Kidney capillary endothelial cell (primary cell): ENCODE measurements at places on chromosomes 12 and 14.

DNA sequence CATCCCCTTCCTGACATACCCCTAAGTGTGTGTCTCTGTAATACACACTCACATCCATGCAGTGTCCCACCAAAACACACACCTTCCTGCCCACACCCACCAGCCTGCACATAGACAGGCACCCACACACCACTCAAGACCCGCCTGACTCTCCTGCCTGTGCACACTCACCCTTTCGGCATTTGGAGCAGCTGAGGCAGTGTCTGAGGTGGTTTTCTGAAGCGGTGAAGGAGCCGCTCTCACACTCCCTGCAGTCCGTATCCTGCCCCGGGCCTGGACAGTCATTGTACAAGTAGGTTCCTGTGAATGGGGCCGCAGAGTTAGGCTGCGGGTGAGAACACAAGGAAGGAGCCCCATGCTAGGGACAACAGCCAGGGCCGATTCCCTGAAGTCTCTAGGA lies 8.3 kb downstream of the TNFRSF1A start:
- peak; percentile 41 for DNase-seq

DNA sequence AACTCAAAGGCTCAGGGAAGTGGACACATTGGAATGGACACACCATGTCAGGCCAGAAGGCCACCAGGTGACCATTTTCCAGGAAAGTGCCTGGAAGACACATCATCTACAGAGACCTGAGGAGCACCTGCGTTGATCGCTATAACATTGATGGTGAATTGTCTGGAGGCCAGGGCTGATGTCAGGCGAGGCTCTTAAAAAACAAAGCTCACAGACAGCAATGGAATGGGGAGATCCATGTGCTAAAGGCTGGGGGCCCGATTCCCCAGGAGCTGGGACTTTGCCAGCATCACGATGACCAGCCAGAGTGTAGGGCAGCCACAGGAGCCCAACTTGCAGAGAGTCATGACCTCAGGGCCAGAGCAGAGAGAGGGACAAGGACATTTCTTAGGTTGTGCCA lies 30.3 kb downstream of the DIO3 start:
- no peak for DNase-seq

DNA sequence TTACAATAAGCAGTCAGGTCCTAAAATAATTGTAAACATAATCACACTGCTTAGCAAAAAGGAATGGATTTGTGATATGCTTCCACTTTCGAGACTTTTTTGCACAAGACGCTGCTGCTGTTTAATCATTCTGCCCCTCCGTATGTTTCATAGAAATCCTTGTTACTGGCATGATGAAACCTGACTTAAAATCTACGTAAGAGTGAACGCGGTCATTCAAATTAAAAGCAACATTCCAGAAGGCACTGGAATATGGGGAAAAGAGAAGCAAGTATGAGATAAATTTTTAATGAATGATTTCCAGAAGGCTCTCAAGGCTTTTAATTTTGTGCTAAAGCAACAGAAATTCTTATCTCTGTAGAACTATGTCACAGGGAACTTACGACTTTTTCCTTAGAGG lies 1.1 kb downstream of the CNIH1 start:
- no peak for DNase-seq

- no peak for DNase-seq
Measured at GRCh38 chr12:9741726-9742125, 8.8 kb upstream of the CLECL1 start.

DNA sequence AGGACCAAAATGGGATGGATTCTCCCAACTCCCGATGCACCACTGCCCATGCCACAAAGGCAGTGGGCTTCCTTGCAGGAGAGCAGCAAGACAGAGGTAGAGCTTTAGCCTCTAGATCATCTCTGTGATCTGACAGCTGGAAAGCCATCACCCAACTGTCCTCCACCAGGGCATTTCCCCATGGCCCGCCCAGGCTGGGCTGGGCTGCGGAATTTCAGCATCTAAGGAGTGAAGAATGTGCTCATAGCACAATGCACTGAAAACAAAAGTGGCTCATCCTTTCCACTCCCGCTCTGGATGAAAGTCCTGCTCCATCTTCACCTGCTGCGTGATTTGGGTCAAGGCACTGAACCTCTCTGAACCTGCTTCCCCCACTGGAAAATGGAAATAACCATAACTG lies 5.6 kb downstream of the SYNE3 start:
- DNase-seq: no peak

DNA sequence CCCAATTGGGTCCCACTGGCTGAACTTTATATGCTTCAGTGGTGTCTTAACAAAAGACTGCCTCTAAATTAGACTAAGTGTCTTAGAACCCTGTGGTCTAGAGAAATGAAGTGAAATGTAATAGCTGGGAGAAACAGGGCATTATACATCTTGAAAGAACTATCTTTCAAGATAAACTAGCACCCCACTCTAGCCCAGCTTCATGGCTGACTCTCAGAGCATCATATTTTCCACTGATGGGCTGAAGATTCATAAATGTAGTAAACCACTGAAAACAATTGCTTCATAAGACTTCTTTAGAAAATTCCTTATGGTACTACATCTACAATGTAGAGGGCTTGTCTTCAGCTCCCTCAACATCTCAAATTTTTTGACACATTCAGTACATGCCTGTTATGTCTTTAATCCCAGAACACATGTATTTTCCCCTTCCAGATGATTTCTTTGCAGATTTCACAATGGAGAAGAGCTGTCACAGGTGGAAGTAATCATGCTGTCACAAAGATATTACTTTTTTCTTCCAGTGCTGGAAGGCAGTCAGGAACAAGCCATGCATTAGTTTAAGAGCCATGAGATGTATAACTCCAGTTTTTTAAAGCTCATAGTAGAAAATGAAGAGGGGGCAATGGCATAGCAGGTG lies 48.5 kb downstream of the IFNG-AS1 start:
- DNase-seq: no peak

DNA sequence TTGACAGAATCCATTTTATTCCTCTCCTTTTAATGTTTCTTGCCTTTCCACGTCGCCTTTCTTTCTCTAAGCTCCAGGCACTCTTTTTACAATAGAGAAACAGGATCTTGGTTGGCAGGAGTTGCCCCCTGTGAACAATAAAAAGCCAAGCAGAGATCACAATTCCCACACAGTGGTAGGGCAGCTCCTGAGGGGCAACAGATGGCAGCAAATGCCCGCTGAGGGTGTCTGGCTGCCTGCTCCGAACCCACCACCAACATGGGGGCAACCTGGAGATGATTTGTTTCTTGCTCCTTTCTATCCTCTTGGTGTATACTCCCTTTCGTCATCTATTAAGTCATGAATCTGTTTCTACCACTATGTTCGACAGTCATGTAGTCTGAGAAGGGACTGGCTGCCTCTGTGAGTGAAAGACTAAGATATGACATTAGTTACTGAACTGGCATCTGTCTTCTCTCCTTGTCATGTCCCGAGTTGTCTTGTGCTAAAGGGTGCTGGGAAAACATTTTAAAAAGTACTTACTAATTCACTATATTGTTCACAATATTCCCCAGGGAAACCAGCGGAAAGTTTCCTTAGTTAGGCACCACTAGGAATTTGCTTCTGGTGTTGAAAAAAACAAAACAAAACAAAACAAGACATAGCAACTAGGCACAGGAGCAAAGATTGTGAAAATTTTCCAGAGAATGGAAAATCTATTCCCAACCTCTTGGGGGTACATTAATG lies 170.1 kb downstream of the STXBP6 start:
- DNase-seq: no peak

DNA sequence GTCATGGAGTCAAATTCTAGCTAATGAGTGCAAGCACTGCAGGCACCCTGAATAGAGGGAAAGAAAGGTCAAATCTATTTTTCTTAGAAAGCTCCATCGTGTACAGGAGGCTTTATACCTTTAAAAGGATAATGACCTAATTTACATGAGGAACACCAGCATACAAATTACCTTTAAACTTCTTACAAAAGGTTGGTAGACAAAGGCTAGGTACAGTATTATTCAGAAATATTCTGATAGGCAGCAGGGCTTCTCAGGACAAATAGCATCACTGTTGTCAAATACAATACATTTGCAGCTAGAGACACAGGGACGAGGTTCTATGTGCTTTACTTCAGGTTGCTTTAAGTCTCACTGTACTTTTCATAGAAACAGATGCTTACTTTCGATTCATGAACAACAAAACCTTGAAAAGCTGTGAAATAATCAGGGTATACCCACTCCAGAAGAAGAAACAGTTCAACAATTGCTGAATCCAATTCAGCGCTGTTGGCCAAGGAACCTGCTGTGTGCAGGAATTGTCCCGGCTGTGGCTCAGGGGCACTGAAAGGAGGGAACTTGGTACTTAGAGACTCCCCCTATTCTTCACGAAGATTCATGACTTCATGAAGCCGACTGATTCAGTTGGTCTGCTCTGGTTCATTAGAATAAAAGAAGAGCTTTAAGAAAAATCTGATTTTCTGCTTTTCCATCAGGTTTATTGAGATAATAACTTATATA lies 252.9 kb downstream of the PRKD1 start:
- DNase-seq: no peak

DNA sequence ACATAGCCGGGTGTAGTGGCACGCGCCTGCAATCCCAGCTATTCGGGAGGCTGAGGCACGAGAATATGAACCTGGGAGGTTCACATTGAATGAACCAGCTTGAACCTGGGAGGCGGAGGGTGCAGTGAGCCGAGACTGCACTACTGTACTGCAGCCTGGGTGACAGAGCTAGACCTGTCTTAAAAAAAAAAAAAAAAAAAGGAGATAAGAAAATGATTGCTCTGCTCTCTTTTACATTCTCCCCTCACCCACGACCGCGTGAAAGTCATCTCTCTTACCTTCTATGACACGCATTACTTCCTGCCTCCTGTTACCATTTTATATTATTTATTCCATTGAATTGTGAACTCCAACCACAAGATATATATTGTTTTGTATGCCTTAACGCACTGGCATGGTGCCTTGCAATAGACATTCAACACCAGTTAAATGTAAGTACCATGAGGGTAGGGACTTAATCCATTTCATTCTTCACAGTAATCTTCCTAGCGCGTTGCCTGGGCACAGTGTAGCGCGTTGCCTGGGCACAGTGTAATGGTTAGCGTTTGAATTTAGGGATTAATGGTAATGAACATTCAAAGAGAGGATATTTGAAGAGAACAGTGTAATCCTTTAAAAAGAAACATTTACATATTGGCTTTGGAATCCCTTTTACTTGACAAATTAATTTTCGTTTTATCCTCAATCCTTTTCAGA lies 2.7 kb downstream of the RAP1B start:
- DNase-seq: no peak

- DNase-seq: peak; percentile 47
Measured at GRCh38 chr12:67943141-67943892, 45.9 kb upstream of the IFNG-AS1 start.

DNA sequence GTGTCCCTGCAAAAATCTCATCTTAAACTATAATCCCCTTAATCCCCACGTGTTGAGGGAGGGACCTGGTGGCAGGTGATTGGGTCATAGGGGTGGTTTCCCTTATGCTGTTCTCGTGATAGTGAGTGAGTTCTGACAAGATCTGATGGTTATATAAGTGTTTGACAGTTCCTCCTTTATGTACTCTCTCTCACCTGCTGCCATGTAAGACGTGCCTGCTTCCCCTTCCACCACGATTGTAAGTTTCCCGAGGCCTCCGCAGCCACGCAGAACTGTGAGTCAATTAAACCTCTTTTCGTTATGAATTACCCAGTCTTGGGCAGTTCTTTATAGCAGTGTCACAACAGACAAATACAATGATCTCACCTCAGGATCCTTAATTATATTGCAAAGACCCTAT lies 45.2 kb upstream of the MAP1LC3B2 start:
- no peak for DNase-seq

GRCh38 chr12:11633968-11634367 lies 15.5 kb upstream of the ETV6 start:
- DNase-seq: no peak

- no peak for DNase-seq
Measured at GRCh38 chr14:78633752-78634151, 463.6 kb downstream of the NRXN3 start.

DNA sequence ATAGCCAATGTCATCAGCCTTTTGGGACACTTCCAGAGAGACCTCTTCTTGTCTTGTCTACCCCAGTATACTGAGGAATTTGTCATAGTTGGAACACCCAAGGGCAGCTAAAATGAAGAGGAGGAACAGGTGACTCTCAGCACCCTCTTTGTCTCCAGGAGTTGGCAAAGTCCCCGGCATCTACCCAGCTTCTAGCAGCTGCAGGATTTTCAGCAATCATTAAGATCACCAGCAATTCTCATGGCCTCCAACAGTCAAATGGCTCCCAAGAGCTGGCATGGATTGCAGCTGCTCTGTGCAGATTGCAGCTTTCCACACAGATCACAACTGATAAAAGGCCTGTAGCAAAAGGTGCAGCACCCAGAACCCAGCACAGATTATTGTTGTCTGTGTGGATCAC lies 32.9 kb downstream of the RERGL start:
- no peak for DNase-seq

- no peak for DNase-seq
Measured at GRCh38 chr12:18217966-18218365, 43.4 kb upstream of the PIK3C2G start.

GRCh38 chr14:70009961-70010360 lies 130.7 kb downstream of the SMOC1 start:
- no peak for DNase-seq

DNA sequence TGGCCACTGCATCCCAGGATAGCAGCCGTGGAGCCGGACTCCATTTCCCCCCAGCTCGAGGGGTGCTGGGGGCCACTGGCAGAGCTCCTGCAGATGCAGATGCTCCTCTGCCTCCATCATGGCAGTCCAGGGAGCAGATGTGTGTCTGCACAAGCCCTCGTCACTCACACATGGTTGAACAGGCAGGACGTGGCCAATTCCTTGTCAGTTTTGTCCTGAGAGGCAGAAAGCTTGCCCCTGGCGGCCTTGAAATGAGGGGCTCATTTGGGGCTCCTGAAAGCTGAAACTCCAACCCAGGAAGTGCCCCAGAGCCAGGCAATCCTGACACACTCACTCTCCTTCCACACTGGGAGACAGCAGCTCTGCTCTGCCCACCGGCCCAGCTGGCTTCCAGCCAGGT lies 100.9 kb upstream of the C14orf180 start:
- no peak for DNase-seq

DNA sequence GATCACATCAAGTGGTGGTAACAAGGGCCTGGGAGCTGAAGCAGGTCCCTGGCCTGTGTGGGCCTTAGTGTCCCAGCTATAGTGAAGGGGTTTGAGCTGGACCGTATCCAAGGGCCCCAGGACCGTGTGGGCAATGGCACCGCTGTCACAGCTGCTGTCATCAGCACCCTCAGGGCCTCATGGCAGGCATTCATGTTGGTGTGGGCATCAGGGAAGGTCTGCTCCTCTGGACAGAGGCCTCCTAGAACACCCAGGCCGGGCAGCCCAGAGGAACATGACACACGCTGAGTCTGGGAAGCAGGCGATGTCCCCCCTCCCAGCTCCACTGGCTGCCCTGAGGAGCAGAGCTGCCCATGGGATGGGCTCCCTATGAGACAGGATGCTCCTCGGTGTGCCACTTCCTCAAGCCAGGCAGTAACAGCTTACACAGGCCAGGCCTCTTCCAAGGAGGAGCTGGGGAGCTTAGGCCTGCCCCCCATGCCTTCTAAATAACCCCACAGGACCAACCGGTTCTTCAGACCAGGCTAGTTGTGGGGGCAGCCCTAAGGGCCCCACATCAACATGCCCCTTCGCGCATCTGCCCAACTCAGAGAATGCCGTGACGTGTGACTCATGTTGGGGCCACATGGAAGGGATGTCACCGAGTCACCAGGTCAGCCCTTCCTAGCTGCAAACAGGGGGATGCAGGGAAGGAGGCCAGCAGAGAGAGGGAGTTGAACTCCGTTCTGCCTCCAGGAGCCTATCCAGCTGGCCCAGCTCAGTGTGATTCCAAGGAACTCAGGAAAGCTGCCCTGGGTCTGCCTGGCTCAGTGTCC lies 80.4 kb downstream of the PITPNM2 start:
- no peak for DNase-seq
